ENCODE measurements at places on chromosomes 4 and X.

GRCh38 chr4:51909236-51909703 lies 66.3 kb downstream of the DCUN1D4 start:
- no peak for DNase-seq

DNA sequence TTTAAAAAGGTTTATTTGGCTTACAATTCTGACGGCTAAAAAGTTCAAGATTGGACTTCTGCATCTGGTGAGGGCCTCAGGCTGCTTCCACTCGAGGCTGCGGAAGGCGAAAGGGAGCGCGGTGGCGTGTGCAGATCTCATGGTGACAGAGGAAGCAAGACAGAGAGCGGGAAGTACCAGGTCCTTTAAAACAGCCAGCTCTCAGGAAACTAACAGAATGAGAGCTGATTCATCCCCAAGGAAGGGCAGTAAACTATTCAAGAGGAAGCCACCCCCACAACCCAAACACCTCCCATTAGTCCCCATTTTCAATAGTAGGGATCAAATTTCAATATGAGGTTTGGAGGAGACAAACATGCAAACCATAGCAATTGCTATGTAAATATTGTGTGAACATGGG lies 2144.2 kb upstream of the AGA start:
- DNase-seq, result no peak

- no peak for DNase-seq
Observed at GRCh38 chr4:82331814-82332213, 42.0 kb downstream of the HNRNPD start.

- DNase-seq, result no peak
Observed at GRCh38 chr4:83371936-83372335, 37.3 kb upstream of the HPSE start.

- no peak for DNase-seq
Observed at GRCh38 chr4:152935143-152935542, 980 bp upstream of the FHDC1 start.

GRCh38 chr4:40573593-40574311 lies 55.9 kb downstream of the RBM47 start:
- DNase-seq, result no peak

- no peak for DNase-seq
Observed at GRCh38 chrX:128156204-128156603, 104.0 kb upstream of the ACTRT1 start.

DNA sequence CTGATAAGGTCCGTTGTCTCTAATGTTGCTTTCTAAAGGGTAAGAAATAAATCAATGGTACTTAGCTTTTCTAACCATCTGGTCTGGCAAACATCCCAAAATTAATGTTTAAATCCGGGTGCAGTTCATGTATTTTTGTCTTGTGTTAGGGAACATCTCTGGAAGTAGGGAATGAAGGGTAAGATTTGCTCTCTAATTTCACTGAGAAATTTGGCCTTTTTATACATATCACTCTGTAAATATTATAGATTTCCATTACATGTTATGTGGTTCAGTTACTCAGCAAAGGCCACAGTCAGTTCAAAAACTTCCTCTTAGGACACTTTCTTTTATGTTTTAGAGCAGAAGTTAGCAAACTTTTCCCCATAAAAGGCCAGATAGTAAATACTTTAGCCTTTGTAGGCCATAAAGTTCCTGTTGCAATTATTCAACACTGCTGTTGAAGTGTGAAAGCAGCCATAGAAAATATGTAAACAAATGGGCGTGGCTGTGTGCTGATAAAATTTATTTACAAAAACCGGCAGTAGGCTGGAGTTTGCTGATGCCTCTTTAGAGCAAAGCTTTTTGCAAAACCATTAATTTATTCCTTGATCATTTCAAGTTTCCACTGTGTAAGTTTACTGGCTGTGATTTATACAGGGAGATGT lies 218.1 kb downstream of the ANTXR2 start:
- DNase-seq, result no peak

DNA sequence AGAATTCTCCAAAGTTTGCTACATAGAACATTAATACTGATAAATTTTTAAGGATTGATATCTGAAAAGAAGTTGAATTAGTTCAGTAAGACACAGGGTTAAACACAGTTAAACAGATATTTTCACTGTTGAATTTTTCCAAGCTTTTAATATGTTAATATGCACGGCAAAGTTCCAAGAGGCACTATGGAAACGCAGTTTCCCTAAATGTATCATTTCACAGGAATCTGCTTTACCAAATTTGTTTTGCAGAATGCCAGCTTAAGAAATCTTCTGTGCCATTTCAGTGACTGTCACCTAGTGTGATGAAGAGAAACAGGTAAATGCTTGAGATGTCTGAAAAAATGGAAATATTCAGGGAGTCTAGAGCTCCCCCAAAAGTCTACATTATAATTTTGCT lies 395.9 kb upstream of the GRIA3 start:
- no peak for DNase-seq

- DNase-seq, result no peak
Observed at GRCh38 chr4:173529477-173530325, at the start of gene HAND2. TSS of gene HAND2 (minus strand) at chr4:173530229. CDS start at chr4:173529289, 940 bp downstream.

DNA sequence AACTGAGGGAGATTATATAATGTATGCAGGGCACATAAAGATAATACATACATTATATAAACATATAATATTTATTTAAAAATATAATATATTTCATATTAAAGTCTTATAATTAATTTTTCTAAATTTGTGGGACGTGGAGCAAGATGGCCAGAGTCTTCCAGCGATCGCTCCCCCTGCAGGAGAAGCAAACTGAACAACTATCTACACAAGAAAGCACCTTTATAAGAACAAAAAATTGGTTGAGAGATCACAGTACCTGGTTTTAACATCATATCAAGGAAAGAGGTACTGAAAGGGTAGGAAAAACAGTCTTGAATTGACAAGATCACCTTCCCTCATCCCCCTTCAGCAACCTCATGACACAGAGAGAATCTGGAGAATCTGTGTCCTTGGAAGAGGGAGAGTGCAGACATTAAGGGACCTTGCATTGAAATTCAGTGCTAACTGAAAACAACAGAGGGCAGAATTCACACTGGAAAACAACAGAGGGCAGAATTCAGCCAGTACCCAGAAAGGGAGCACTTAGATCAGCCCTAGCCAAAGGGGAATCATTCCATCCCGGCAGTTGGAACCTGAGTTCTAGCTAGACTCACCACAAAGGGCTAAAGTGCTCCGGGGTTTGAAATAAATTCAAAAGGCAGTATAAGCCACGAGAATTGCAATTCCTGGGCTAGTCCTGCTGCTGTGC lies 262.5 kb upstream of the NDST3 start:
- DNase-seq, result no peak

- no peak for DNase-seq
Observed at GRCh38 chr4:184731056-184731455, 2.8 kb downstream of the CENPU start.

GRCh38 chr4:74455361-74456055 lies 10.6 kb downstream of the AREG start:
- no peak for DNase-seq

DNA sequence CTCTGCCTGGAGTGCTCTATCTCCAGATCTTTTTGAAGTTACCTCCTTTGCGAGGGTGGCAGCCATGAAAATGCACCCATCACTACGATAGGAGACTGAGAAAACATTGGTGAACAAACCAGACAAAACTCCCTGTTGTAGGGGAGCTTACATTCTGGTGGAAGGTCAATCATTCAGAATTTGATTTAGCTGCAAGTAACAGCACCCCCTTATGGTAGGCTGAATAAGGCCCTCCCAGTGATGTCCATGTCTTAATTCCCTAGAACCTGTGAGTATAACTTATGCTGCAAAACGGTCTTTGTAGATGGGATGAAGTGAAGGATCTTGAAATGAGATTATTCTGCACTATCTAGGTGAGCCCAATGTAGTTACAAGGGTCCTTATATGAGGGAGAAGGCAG lies 5.6 kb upstream of the TEC start:
- DNase-seq, result no peak

DNA sequence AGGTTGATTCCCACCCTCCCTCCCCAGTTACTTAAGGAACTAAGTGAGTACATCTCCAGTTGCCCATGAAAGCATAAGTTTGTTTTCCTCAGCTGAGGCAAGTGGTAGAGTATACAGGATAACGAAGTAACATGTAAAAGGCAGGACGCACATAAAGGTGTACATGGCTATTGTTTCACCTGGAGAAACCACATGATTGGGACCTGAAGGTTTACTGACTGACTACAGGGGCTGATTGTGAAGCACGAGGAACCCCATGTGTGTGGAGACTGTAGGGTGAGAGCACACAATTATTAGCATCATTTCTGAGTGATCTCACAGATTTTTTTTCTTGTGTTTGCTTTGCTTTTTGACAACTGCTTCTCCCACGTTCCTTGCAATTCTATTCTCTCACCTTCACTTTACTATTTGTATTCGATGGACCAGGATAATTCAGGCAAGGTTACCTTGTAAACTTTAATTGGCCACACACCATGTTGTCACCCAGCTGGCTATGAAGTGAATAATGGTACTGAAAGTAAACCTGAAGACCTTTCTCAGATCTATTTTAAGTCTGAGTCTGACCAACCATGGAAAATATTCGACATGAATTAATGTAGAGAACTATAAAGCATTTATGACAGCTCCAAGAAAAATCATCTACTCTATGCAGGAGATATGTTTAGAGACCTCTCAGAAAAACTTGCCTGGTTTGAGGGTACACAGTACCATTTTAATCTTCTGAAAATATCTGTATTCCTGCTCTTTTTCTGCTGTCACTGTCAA lies 102.5 kb upstream of the MYOZ2 start:
- no peak for DNase-seq

- no peak for DNase-seq
Observed at GRCh38 chrX:15576019-15576418, 24.7 kb downstream of the ACE2 start.

- no peak for DNase-seq
Observed at GRCh38 chrX:99421796-99422195, 988.3 kb downstream of the PCDH19 start.

DNA sequence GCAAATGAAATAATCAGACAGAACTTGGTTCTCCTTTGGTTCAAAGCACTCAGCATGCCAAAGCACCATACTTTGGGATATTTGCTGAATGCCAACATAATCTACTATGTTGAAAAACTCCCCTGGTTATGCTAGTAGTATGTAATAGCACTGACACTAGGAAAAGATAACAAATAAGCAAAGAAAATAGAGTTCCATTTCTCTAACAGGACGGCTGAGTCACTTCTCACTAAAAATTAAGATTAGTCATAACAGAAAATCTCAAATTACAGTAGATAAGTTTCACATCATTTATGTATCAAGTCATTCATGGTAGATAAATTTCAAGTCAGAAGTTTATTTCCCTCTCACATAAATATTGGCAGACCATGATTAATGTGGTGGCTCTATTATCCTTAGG lies 17.9 kb downstream of the PDHA2 start:
- no peak for DNase-seq

- no peak for DNase-seq
Observed at GRCh38 chr4:121056066-121056465, 16.3 kb downstream of the NDNF start.

DNA sequence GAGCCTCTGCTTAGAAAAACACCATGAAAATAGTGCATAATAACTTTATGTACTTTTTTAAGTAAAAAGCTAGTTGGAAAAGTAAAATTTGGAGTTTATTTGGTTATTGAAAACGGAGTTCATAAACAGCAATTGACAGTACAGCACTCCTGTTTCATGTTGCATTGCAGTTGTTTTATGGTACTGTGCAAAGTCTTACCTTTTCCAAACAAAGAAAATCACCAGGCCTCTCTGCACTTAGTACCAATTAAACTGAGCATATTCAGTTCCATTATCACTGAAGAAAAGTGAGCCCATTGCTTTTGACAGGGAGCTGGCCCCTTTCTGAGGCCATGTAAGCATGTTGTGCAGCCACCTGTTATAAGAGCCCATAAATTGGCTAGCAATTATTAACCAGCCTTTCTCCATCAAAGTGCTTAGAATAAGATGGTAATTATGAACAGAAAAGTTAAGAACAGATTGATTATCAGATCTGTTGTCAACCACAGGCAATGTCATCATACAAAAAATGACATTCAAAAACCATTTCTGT lies 376.6 kb upstream of the EMCN start:
- no peak for DNase-seq

GRCh38 chrX:47180346-47180745 lies 13.3 kb upstream of the UBA1 start:
- DNase-seq, result no peak

- DNase-seq, result no peak
Observed at GRCh38 chr4:5963611-5964010, 54.6 kb downstream of the C4orf50 start.

GRCh38 chrX:136819031-136819703 lies 38.4 kb upstream of the ARHGEF6 start:
- no peak for DNase-seq

- DNase-seq, result no peak
Observed at GRCh38 chr4:147037069-147037468, 91.4 kb upstream of the TTC29 start.

- no peak for DNase-seq
Observed at GRCh38 chr4:125985856-125986255, 671.1 kb downstream of the FAT4 start.

DNA sequence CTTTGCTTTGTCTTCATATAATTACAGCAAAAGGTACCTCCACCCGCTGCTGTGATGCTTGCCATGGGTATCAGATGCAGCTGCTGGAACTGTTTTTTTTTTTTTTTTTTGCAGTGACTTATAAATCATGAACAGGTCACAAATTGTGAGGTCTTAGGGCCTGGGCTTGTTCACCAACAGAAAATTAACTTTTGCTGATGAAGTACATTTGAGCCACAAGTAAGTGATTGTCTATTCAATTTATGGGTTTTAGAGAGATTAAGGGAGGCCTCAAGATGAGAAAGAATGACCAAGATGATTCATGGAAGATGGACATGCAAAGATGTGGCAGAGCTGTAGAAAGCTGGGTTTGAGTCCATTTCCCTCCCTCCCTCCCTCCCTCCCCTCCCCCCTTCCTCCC lies 18.0 kb upstream of the GBA3 start:
- DNase-seq, result no peak

GRCh38 chr4:88792268-88792781 lies 94.7 kb upstream of the NAP1L5 start:
- no peak for DNase-seq

DNA sequence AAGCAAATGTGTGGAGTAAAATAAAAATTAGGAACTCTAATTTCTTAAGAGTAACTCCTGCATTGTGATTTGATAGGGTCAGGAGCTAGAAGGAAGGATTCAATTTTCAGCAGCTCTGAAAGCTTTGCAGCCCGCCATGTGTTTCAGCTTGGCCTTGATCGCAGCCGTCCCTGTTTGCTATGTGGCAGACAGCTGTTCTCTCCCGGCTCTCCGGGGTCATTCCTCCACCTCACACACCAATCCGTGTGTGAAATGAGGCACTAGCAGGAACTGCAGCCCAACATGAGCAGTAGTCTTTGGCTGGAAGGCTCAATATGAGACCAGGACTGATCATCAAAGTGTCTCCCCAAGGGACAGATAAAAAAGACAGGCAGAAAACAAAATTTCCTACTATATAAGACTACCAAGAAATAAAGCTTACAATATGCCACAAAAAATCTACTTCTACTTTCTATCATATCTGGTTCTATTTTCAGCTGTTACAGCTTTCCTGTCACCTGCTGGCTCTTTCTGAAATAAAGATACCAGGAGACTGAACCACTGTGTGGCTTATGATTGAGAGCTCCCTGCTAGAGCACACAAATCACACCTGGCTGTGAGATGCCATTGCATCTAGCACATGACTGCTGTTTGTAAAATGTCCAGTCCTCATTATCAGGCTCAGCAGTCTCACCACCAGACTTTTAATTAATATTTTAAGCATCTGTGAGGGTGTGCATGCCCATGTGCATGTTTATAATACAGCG lies 44.1 kb upstream of the SEC24B start:
- DNase-seq, result no peak

Data from activated CD8-positive, alpha-beta memory T cell treated with anti-CD3 and anti-CD28 coated beads for 4 hours (primary cell).